Glomerular endothelial cell (primary cell): ENCODE measurements at places on chromosomes 1 and 21.

DNA sequence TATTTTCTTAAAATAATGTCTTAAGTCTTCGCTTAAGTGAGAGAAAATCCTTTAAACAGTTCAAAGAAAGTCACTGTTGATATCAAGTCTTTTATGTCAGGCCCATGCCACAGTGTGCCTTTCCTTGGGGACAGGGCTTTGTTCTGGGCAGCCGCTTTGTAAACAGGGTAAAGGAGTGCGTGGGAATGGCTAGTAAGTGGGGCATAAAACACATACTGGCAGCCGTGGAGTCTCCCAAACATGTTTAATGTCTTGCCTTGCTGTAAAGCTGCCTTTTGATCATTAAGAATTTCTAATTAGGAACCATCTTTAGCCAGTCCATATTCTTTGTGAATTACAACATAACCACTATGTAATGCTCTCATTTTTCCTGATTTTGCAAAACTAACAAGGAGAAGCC is 99.7 kb downstream of the PHTF1 start:
- DNase-seq: no peak

- DNase-seq: no peak
Measured at GRCh38 chr1:201884425-201884824, 4.3 kb upstream of the SHISA4 start.

DNA sequence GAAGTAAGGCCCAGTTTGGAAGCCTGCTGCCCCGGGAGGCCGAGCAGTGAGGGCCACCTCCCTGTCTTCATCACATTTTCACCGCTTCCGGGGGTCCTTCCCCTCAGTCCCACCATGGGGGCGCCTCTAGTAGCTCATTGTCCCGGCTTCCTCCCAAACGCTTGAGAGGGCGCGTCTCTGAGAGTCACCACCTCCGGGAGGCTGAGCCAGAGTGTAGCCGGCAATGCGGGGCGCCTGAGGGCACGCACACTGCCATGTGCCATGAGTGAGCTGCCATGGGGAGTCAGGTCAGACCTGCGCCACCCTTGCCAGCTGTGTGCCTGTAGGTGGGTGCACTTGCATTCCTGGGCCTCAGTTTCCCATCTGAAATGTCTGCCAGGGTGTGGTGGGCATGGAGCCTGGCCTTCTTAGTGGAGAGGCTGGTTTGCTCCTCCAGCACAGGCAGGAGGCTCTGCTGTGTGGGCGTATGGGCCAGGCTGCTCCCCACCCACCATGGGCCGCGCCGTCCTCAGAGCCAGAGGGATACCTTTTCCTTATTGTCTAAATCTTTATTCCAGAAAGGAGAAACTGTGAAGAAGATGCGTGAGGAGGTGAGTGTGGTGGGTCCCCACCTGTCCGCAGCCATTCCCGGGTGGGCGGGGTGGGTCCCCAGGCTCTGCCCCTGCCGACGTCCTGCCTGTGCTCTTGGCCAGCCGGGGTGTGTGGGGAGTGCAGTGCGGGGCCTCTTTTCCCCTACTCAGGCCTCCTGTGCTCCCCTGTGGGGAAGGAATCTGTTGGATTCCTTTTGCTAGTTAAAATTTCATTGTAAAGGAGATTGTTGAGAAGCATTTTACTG is 81.3 kb upstream of the COL6A1 start:
- no peak for DNase-seq

- DNase-seq: no peak
Measured at GRCh38 chr1:199843861-199844260, 183.6 kb upstream of the NR5A2 start.

- DNase-seq: no peak
Measured at GRCh38 chr1:244150071-244150470, 99.0 kb downstream of the ZBTB18 start.

- no peak for DNase-seq
Measured at GRCh38 chr1:1086911-1087341, 12.8 kb upstream of the RNF223 start.

- DNase-seq: no peak
Measured at GRCh38 chr21:46237474-46237873, 8.9 kb upstream of the LSS start.

- no peak for DNase-seq
Measured at GRCh38 chr1:163836481-163836880, 514.7 kb downstream of the NUF2 start.

- no peak for DNase-seq
Measured at GRCh38 chr1:216020743-216021345, 402.4 kb downstream of the USH2A start.

DNA sequence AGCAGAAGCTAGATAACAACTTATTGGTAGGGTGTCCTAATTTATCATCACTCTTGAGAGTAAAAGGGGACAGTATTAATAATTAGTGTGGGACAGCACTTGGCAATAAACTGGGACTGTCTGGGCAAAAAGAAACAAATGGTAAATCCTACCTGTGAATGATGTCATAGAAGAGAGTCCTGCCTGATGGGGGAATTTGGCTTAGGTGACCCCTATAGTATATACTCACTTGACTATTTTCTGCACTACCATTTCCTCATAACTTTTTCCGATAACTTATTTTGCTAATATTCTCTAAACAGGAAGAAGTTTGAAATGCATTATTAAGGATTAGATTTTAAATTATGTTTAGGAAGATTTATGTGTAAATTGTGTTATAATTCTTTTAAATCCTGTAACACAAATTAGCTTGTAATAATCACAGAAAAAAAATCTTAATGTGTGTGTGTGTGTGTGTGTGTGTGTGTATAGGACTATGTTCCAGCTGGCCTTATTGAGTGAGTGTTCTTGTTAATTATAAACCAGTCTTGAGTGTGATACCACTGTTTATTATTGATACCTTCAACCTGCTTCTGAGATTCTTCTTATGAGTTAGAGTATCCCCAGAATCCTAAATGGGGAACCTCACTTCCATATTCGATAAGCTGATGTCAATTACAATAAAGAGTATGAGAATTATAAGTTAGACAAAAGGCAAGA is 144.2 kb upstream of the C1orf105 start:
- no peak for DNase-seq

- no peak for DNase-seq
Measured at GRCh38 chr1:101137144-101138126, 99.4 kb upstream of the S1PR1 start.

DNA sequence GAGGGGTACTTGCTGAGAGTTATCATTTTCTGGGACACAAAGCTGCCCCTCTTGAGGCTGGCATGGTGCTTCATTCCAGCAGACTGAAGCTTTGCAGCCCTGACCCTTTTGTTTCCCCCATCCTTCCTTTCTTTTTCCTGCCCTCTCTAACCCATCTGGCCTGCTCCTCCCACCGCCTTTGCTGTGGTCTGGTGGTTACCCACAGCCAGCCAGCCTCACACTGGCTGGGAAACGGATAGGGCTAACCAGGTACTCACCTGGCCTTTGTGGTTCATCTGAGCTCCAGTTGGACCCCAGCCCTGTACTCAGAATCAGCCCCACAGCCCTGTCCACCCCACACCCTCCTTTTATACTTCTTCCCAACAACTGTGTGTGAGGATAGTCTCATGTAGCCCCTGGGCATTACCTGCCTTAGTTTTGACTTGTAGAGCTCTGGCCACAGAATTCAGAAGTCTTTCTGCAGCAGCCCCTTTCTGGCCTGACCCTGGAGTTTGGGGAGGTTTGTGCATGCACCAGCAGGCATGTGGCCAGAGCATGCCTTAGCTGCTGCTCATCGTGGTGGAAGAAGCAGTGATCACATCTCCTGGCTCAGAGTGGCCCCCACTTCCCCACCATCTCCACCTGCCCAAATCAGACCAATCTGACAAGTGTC is 138.0 kb downstream of the TRABD2B start:
- no peak for DNase-seq

- no peak for DNase-seq
Measured at GRCh38 chr1:203911806-203912205, 50.4 kb downstream of the SNRPE start.

DNA sequence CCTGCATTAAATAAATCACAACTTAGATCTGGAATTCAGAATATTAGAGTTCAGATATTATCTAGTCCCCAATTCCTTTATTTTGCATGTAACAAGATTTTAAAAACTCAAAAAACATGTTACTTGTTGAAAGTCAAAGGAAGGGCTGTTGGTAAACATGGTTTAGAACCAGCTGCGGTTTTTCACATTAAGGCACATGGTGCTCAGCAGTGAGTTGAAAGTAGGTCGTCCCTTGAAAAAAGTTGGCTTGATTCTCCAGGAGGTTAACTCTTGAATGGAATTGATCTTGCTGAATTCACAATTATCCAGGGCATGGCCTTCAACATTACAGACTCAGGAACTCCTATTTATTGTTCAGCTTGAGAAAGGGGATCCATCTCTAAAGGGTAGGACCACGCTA is 277.1 kb upstream of the DUSP10 start:
- no peak for DNase-seq

DNA sequence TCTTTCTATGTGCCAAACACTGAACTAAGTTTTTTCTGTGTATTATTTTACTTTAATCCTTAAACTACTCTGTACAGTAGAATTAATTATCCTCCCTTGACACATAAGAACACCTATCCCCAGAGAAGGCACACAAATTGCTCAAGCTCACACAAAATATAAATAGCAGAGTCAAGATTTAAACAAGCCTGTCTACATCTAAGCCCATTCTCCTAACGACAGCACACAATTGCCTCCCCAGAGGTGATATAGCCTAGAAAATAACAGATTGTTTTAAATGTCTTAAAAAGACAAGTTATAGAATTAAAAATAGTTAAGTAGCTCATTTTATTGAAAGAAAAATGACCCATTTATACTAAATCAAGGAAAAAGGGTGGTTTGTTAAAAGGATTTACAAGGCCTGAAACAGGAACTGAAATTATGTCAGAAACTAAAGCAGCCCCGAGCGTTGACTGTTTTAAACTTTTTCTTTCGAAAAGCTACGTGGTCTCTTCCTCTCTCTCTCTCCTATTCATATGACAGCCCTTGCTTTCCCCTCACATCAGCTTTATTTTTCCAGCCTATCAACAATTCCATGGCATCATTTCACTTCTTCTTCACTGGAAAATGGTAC is 30.5 kb downstream of the TNFSF18 start:
- DNase-seq: no peak

DNA sequence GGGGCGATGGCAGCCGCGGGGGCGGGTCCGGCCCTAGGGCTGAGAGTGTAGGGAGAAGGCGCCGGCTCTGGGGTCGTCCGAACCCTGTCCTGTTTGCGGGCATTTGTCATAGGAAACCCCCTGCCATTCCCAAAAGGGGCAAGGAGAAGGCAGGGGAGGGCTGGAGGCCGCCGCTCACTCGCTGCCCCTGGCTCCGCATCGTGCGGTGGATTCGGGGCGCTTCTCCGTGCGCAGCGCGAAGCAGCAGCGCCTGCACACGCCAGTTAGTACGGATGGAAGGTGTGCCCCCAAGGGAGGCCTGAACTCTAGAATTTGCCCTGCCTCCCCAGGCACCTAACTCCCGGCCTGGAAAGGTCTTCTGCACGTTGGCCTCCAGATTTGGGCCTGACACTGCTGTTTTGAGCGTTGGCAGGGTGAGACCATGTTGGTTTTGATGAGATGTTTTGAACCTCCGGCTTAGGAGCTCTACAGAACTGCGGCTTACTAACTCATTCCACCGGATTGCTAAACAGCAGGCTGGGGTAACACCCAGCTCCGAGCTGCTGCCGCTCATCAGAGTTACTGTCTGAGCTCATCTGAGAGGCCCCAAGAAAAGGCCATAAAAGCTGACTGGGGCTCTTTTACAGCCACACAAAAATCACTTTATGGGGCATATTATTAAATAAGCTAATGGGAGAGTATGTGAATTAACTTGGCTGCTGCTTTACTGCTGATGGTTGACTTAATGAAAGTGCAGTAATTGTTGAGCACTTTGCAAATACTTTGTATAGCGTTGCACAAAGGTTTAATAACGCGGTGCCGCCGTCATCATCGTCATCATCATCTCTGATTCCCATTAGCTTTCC is 987 bp downstream of the GPR137B start:
- DNase-seq: no peak

- DNase-seq: peak; percentile 58
Measured at GRCh38 chr1:78286686-78287085, 204.1 kb upstream of the PTGFR start.

GRCh38 chr1:244436336-244437085 is 15.2 kb downstream of the ADSS2 start:
- DNase-seq: no peak

DNA sequence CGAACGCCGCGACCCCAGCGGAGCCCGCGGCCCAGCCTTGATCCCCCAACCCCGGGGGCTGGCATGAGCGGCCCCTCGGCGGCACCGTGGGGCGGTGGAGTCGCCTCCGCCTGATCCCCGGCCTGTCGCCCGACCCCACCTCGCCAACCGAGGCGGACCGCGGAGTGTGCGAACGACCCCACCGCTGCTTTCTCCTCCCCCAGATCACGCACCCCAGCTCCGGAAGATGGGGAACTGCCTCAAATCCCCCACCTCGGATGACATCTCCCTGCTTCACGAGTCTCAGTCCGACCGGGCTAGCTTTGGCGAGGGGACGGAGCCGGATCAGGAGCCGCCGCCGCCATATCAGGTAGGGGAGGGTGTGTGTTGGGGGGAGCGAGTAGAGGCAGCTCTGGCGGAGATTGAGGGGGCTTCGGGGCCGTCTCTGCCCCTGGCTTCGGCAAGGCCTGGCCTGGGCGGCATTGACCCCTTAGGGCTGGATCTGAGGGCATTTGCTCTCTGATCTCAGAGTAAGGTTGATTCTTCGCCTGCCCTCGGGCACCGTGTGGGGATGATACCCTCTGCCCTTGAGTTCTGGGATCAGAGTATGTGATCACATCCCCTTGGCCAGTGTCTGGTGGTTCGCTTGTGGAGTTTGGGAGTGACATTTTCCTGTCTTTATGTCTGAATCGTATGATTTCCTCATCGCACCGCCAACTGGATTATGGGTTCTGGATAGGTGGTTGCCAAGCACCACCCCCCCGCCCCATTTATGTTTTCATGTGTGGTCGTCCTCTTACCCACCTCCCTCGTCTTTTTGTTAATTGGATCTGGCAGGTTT is 668 bp downstream of the RNF11 start:
- no peak for DNase-seq

GRCh38 chr1:235027862-235028250 is 100.8 kb downstream of the TOMM20 start:
- no peak for DNase-seq

DNA sequence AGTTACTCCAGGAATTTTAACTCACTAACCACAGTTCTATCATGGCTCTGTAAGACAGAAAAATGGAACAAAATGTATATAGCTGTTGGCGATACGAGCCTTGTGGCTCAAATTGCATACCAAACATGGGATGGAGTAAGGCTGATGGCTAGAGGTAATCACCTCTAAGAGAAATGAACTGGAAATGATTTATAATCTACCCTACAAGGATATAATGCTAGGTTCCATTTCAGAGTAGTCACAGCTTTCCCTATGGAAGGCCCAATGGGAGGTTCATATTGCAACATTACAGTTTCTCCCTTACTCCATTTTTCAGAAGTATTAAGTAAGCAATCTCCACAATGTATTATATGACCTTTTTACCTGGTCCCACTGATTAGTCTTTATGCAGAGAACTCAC is 61.6 kb downstream of the EDEM3 start:
- DNase-seq: no peak
